GM23338 (cell line): ENCODE measurements at places on chromosomes 13 and 19. TPM values are rescaled to one million over a fixed set of nuclear protein-coding genes. Genes with fewer than 3 reads are reported as not detected.

The ICAM3 gene
- 14.7 and 19.2 TPM in 2 replicates for polyA plus RNA-seq

The CGB1 gene
- not detected in 2 replicates for polyA plus RNA-seq

The SLC7A10 gene
- 2.5 and 3.3 TPM in 2 replicates for polyA plus RNA-seq

The KIR2DL3 gene
- polyA plus RNA-seq: not detected in 2 replicates
